Cortex of kidney (tissue), 1 donor: ENCODE measurements at places on chromosomes 5 and 9.

DNA sequence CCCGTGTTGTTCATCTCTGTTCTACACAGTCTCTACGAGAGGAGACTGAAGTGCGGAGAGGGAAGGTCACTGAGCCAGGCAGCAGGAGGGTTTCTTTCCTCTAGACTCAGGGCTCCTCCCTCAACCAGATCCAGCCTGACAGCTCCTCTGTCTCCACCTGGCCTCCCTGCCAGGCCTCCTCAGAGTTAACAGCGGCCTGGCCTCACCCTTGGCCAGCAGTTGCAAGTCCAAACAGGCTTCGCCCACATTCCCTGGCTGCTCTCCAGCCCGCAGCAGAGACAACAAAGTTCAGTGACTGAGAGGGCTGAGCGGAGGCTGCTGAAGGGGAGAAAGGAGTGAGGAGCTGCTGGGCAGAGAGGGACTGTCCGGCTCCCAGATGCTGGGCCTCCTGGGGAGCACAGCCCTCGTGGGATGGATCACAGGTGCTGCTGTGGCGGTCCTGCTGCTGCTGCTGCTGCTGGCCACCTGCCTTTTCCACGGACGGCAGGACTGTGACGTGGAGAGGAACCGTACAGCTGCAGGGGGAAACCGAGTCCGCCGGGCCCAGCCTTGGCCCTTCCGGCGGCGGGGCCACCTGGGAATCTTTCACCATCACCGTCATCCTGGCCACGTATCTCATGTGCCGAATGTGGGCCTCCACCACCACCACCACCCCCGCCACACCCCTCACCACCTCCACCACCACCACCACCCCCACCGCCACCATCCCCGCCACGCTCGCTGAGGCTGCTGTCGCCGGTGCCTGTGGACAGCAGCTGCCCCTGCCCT, at the start of gene HRCT1:
Gene HRCT1 (plus strand): TSS at position 291 of the 768 bp plus-strand sequence. CDS start 86 bp downstream, at position 377.
- DNase-seq: no peak

GRCh38 chr9:133955821-133956411, 36.2 kb downstream of the VAV2 start:
- DNase-seq: no peak

GRCh38 chr9:33106827-33107621, 30.6 kb upstream of the SMU1 start:
- no peak for DNase-seq

- DNase-seq: no peak
Measured at GRCh38 chr9:13805546-13805945, 508.4 kb downstream of the NFIB start.

GRCh38 chr5:151553695-151554094, 37.4 kb downstream of the FAT2 start:
- no peak for DNase-seq

DNA sequence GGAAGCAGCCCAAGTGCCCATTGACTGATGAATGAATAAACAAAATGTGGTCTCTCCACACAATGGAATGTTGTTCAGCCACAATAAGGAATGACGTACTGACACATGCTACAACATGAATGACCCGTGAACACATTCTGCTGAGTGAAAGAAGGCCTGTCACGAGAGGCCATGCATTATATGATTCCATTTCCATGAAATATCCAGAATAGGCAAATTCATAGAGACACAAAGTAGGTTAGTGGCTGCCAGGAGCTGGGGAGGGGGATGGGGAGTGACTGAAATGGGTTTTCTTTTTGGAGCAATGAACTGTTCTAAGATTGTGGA, 41.4 kb downstream of the BICD2 start:
- DNase-seq: no peak

- DNase-seq: no peak
Measured at GRCh38 chr9:16023446-16023845, 470.6 kb downstream of the CCDC171 start.

DNA sequence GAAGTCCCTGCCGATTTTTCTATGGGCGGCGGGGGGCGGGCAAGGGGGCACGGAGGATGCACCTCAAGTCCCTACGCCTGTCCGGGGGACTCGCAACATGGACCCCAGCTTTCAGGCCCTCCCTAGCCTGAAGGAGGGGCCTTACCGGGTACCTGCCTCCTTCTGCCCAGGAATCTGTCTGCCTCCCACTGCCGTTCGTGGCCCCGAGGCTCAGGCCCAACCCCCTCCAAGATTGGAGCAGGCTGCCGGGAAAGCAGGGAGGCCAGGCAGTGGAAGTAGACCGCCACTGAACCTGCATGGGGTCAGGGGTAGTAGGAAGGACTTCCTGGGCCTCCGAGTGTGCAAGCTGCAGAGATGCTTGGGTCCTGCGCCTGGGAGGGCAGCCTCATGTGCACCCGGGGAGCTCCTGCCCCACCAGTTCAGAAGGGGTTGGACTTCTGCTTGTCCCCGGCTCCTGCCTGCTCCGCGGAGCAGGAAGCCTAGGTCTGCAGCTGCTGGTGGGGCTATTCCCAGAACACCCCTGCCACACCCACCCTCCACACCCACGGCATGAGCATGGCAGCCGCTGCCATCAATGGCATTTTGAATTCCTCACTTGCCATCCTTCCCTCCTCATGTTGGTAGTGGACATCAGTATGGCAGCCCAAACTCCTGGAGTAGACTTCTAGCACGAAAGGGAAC, 1312.7 kb upstream of the ACO1 start:
- no peak for DNase-seq

DNA sequence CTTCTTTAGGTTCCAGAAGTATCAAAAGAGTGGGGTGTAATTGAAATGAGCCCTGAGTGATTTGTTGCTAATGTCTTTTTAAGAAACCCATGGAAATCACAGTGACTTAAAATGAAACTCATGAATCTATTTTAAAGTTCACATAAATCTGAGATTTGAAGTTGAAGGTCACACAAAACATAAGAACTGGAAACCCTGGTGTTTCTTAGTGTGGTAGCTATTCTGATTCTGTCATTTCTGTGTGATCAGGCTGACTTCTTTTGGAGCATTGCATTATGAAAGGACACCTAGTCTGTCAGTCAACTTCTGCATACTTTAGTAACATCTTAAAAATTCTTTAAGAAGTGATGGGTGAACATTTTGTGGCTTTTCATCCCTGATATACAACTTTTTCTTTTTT, 448.8 kb downstream of the TLE4 start:
- no peak for DNase-seq

GRCh38 chr5:142307146-142307890, 17.5 kb downstream of the SPRY4 start:
- no peak for DNase-seq

DNA sequence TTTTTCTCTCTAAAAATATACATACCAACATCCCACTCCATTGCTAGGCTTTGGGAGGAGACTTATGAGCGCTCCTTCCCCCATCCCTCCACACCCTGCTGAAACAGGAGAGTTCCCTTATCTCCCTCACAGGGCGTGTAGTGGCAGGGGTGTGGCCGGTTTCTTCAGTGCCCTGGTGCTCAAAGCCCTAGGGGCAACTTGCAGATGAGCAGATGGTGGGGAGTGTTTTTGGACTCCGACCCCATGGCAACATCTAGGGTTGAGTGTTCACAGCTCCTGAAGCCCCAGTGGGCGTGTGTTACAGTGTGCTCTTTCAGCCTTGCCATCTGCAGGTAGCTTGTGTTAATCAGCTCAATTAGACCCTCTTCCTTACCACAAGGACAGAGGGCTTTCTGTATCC, 409.5 kb downstream of the MAT2B start:
- DNase-seq: no peak

DNA sequence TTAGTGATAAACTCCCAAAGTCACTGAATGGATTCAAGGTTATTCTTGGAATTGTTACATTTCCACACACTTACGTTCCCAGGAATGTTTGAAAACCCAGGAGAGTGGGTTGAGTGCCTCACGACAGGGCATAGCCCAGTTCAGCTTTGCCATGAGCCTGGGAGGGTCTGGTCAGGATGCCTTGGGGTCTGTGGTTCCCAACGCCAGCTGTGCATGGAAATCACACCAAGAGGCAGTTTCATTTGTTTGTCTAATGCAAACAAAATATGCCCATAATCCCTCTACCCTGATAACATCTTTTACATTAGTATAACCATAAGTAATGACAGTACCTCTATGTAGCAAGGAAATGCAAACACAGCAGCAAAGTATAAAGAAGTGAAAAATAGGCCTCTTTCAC, 25.3 kb upstream of the MSX2 start:
- no peak for DNase-seq

- DNase-seq: no peak
Measured at GRCh38 chr5:15621094-15621493, 121.1 kb downstream of the FBXL7 start.

DNA sequence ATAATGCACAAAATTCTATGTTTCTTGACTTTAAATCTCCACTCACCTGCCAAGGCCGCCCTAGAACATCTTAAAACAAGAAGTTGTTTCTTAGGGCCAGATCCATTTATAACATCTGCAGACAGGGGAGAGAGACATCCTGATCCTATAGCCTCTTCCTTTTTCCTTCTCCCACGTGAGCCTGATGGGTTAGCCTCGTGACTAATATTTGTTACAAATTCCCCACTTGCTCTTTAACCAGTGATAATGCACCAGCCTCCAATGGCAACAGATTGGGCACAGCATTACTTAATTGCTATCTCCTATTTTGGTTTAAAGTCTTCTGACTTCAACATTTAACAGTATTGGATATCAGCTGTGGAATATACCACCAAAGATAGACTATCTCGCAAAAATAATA, 196.5 kb downstream of the GADD45G start:
- no peak for DNase-seq

DNA sequence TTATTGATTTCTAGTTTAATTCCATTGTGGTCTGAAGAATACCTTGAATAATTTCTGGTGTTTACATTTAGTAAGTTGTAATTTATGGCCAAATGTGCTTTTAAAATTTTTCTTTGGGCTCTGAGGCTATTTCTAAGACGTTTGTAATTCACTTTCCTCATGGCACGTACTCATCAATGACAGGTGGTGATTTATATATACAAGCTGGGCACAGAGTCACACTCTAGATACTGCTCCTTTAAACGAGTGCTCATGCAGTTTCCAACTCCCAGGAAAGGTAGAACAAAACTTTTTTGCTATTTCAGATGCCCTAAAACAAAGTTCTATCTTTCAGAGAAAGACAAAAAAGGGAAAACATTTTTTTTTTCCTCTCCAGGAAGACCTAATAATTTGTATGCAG, 146.9 kb downstream of the AUH start:
- DNase-seq: no peak

DNA sequence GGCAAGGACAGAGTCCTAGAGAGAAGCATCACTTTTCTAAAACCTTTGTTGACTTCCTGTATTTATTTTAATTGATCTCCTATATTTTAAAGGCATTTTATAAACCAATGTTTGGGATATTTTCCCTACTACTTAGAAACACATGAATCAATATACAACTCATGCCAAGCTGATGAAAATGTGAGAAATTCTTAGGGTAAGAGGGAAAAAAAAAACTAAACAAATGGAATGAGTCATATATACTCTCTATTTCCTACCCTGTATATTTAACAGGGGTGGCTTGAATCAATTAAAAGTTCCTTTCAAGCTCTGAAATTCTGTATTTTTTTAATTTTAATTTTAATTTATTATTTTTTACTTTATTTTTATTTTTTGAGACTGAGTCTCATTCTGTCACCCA, 19.6 kb downstream of the BAAT start:
- DNase-seq: no peak

DNA sequence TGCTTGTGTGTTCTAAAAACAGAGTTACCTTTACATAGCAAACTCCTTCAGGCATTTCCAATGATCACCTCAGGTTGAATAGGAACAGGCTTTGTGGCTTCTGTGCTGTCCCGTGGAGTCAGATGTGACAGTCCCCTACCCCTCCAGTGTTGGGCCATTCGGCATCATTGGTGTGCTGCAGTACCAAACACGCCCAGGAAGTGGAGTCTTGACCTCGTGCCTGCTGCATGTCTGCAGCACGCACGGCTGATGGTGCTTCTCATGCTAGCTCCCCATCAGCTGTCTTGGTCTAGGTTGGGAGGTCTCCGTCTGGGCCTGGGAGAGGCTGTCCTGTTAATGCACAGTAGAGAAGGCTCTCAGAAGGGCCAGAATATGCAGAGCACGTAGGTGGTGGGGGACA, 42.5 kb upstream of the PHF2 start:
- no peak for DNase-seq

GRCh38 chr5:79329453-79329852, 93.5 kb downstream of the JMY start:
- DNase-seq: no peak

DNA sequence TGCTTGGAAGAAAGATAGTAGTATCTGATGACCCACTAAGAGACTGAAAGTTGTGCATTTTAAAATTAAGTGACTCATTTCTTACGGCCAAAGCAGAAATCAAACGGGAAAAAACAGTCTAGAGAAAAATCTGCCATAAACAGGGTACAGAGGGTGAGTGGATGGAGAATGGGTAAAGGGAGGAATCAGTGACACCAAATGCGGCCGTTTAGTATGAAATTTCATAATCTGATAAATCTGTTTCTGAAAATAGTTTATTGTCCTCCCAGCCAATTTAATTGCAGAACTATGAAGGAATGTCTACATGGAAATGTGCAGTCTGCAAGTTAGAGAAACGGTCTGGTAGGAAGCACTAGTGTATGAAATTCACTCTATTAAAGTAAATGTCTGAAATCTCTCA, 39.5 kb downstream of the ADAMTS12 start:
- no peak for DNase-seq

DNA sequence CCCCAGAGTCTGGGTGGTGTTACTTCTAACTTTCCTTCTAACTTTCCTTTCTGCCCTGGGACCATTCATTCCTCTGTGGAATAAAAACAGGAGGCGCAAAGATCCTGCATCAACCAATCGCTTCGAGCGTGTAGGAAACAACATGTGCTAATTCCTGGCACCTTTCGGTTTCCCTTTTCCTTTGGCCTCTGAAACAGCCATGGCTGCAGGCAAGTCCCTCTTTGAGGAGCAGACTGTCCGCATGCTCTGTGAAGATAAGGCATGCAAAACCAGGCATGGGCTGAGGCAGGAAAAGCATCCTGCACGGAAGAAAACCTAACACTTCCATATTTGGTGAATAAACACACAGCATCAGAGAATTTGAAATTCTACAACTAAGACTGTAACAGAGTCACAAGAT, 128.3 kb downstream of the HSD17B3 start:
- no peak for DNase-seq

DNA sequence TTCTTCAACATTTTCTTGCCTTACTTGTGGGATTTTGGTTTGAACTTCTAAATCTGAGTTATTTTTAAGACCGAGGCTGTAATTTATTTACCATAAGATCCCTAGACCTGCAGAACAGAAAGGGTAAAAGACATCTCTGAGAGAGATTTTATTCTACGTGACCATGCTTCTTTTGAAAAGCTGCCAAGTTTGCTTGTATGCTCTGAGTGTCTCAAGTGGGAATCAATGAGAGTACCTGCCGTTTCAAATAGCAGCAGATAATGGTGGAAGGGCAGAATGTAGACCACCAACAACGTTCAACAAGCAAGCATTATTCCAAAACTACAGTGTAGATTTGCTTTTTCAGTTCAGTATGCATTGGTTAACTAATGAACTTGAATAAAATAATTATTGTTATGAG, 108.6 kb upstream of the MINAR2 start:
- no peak for DNase-seq

GRCh38 chr5:133875179-133875578, 93.2 kb downstream of the C5orf15 start:
- DNase-seq: no peak

GRCh38 chr5:15002791-15003190, 131.2 kb upstream of the ANKH start:
- no peak for DNase-seq

- no peak for DNase-seq
Measured at GRCh38 chr5:132025403-132025971, 14.0 kb upstream of the ACSL6 start.

GRCh38 chr9:27487128-27487640, 36.9 kb upstream of the IFNK start:
- DNase-seq: no peak
